Vagina (tissue), 2 donors: ENCODE measurements at places on chromosomes 2 and 18.
A peak's percentile ranks its signal among the peaks of the same experiment; 100 is the strongest.

DNA sequence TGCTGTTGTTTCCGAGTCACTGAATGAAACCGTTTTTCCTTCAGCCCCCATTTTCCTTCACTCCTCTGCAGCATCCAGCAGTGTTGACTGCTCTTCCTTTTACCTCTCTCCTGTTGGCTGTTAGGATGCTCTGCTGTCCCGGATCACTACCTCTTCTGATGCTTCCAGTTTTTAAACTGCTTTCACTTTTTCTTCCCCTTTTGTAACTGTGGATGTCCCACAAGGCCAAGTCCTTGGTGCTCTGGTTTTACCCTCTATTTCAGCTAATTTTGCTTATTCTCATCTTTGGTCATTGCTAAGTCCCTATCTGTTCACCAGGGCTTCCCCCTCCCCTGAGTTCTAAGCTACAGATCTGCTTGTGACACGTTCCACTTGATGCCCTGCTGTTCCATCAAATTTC, 39.4 kb upstream of the MAP4K3 start:
- H3K27ac ChIP-seq: no peak overlapping the region
- no peak for DNase-seq
- no peaks in the 10 kb centered on the region for H3K4me1 ChIP-seq
- no peaks in the 10 kb centered on the region for H3K27me3 ChIP-seq
- H3K36me3 ChIP-seq: no peaks in the 10 kb centered on the region

- DNase-seq: no peak
- H3K4me3 ChIP-seq: no peak overlapping the region
- no peaks in the 10 kb centered on the region for H3K27me3 ChIP-seq
- no peaks in the 10 kb centered on the region for H3K4me1 ChIP-seq
- H3K36me3 ChIP-seq: no peaks in the 10 kb centered on the region
These were observed 39.0 kb upstream of the MAL start for GRCh38 chr2:94986392-94986963.

- no peak overlapping the region for H3K27ac ChIP-seq
- no peak for DNase-seq
- no peaks in the 10 kb centered on the region for H3K27me3 ChIP-seq
These were observed 52.6 kb downstream of the SH2D6 start for GRCh38 chr2:85470850-85471800.

DNA sequence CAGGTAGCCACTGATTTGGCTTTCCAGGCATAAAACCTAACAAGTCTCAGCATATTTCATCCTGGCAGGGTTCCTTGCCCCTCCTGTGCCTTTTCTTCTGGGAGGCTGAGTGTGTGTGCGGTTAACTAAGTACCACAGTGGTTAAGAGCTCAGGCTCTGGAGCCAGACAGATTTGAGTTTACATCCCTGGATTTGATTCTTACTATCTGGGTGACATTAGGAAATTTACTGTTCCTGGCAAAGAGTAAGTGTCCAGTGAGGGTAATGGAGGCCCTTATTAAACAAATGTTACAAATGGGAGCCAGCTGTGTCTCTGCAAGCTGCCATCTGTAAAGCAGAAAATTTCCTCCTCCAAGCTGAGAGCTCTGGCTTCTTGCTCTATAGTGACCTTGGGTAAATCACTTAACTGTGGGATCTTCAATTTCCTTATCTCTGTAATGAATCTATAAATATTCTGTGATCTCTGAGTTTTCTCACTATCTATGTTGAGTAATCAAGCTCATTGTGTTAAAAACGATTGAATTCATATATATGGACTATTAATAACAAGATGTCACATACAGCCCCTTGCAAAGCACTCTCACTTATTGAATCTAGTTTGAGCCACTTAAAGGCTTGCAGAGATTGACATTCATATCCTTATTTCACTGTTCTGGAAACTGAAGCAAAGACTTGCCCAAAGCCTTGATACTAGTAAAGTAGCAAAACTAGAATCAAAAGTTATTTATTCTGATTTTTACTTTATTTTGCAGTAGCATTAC, 6.5 kb upstream of the COBLL1 start:
- H3K36me3 ChIP-seq: no peaks in the 10 kb centered on the region
- H3K27me3 ChIP-seq: no peaks in the 10 kb centered on the region
- H3K4me1 ChIP-seq: peaks cover 17% of the 10 kb centered on the region
- H3K4me3 ChIP-seq: no peak overlapping the region
- no peak overlapping the region for H3K27ac ChIP-seq

- H3K4me3 ChIP-seq: no peak overlapping the region
- DNase-seq: no peak
- H3K27me3 ChIP-seq: no peaks in the 10 kb centered on the region
- H3K4me1 ChIP-seq: peaks cover 20% of the 10 kb centered on the region
These were observed 26.7 kb downstream of the TANC1 start for GRCh38 chr2:158994920-158995676.

DNA sequence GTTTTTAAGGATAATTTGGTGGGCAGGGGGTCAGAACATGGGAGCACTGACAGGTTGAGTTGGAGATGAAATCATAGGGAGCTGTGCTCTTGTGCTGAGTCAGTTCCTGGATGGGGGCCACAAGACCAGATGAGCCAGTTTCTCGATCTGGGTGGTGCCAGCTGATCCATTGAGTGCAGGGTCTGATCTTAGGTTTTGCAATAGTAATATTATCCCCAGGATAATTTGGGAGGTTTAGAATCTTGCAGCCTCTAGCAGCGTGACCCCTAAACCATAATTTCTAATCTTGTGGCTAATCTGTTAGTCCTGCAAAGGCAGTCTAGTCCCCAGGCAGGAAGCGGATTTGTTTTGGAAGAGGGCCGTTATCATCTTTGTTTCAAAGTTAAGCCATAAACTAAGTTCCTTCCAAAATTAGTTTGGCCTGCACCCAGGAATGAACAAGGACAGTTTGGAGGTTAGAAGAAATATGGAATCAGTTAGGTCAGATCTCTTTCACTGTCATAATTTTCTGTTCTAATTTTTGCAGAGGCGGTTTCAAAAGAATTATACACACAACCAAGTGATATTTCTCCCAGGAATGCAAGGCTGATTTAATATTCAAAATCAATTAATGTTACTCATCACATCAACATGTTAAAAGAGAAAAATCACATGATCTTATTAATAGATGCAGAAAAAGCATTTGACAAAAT, 23.0 kb downstream of the DBI start:
- H3K36me3 ChIP-seq: no peaks in the 10 kb centered on the region
- peak; percentile 77 for DNase-seq
- no peaks in the 10 kb centered on the region for H3K27me3 ChIP-seq

- no peak for DNase-seq
- no peak overlapping the region for H3K27ac ChIP-seq
- H3K4me1 ChIP-seq: no peaks in the 10 kb centered on the region
- H3K4me3 ChIP-seq: no peak overlapping the region
- no peaks in the 10 kb centered on the region for H3K36me3 ChIP-seq
These were observed 26.1 kb upstream of the ACVR2A start for GRCh38 chr2:147818741-147819140.

- H3K27ac ChIP-seq: no peak overlapping the region
- H3K36me3 ChIP-seq: no peaks in the 10 kb centered on the region
- H3K27me3 ChIP-seq: no peaks in the 10 kb centered on the region
- H3K4me1 ChIP-seq: no peaks in the 10 kb centered on the region
- DNase-seq: no peak
These were observed 123.8 kb downstream of the CAPN13 start for GRCh38 chr2:30683236-30683956.

- no peaks in the 10 kb centered on the region for H3K27me3 ChIP-seq
- DNase-seq: no peak
- no peaks in the 10 kb centered on the region for H3K36me3 ChIP-seq
- H3K4me3 ChIP-seq: no peak overlapping the region
- H3K4me1 ChIP-seq: no peaks in the 10 kb centered on the region
- H3K27ac ChIP-seq: no peak overlapping the region
These were observed 48.0 kb upstream of the MYCN start for GRCh38 chr2:15892151-15892880.

DNA sequence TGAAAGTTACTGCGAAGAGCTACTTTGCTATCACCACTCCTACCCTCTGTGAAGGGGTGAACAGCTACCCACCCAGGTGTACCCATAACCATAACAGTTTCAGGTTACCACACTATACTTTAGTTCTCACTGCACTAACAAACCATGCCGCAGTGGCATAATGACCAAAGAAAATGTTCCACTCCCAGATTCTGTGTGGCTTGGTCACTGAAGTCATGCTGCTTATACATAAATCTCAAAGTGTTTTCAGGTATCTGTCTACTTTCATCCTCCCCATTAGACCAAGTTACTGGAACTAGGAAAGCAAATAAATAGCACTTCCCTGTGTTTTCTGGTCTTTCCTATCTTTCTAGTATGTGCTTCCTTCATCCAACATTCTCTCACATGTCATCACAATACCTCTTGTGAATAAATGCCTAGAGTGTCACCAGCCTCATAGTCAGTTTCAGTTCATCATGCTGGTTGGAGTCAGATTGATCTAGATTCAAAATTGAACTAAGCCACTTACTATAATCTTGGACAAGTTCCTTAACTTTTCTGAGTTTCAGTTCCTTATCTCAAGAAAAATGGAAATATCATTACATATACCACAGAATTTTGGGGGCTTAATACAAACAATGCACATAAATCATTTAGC, 293.6 kb downstream of the FSIP2 start:
- H3K4me1 ChIP-seq: no peaks in the 10 kb centered on the region
- no peak overlapping the region for H3K4me3 ChIP-seq
- H3K27me3 ChIP-seq: no peaks in the 10 kb centered on the region
- DNase-seq: no peak

GRCh38 chr2:220785178-220785577, 786.9 kb downstream of the EPHA4 start:
- no peak for DNase-seq
- no peaks in the 10 kb centered on the region for H3K36me3 ChIP-seq
- H3K27ac ChIP-seq: no peak overlapping the region
- no peak overlapping the region for H3K4me3 ChIP-seq
- no peaks in the 10 kb centered on the region for H3K4me1 ChIP-seq

DNA sequence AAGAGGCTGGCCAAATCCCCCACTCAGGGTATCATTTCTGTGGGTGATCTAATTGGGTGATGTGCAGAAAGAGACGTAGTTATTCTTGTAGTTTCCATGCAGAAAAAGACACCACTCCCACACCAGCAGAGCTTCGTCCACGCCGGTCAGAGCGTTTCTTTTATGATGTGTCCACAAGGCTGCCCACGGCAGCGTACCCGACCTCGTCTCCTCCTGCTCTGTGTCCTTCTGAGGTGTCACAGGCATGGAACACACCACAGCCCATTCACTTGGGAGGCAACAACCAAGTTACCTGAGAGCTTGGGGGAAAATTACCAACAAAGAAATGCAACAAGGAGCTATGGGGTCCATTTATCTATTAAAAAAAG, 131.3 kb downstream of the PXDN start:
- no peak overlapping the region for H3K27ac ChIP-seq
- no peaks in the 10 kb centered on the region for H3K27me3 ChIP-seq
- H3K4me3 ChIP-seq: no peak overlapping the region
- no peak for DNase-seq
- no peaks in the 10 kb centered on the region for H3K36me3 ChIP-seq
